ENCODE measurements at places on chromosomes 3 and 15.

GRCh38 chr3:41907330-41908073, 54.4 kb downstream of the ULK4 start:
- H3K27me3 ChIP-seq: no peaks in the 10 kb centered on the region
- H3K4me3 ChIP-seq: no peak overlapping the region
- H3K36me3 ChIP-seq: no peaks in the 10 kb centered on the region
- DNase-seq: no peak
- no peak overlapping the region for H3K27ac ChIP-seq

DNA sequence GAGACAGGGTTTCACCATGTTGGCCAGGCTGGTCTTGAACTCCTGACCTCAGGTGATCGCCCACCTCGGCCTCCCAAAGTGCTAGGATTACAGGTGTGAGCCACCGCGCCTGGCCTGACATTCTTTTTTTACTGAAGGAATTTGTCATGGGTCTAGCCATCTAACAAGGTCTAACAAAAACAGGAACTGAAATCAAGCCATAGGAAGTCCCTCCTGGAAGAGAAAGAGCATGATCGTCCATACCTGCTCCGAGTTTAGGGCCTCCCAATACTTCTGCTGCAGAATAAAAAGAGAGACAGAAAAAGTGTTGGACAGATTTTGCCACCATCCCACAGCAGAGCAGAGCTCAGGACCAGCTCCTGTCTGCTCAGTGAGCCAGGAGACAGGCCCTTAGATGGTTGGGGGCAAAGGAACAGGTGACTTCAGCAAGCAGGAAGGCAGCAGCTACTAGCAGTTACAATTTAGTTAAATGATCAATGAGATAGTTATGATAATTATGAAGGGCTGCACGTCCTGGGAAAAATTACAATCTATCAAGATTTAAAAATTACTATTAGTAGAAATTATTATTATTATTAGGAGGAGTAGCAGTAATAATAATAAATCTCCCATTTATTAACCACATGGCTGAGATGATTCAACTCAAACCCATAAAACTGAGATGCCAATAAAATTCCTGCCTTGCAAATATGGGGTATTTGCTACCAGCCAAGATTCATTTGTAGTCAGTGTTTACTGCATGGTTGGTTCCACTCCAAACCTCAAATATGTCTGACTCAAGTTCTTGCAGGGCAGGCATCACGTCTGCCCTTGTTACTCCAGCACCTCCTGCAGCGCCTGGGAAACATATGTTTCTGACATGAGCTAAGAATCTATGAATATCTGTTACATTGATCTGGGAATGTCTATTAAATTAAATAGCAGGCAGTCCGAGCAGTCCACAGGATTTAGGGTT, 40.1 kb downstream of the TMEM44 start:
- no peak overlapping the region for H3K27ac ChIP-seq
- no peaks in the 10 kb centered on the region for H3K4me1 ChIP-seq
- no peak for DNase-seq
- H3K27me3 ChIP-seq: no peaks in the 10 kb centered on the region
- H3K36me3 ChIP-seq: no peaks in the 10 kb centered on the region

GRCh38 chr3:194368918-194369317, 625 bp downstream of the LRRC15 start:
- H3K4me3 ChIP-seq: no peak overlapping the region
- H3K4me1 ChIP-seq: no peaks in the 10 kb centered on the region
- no peaks in the 10 kb centered on the region for H3K36me3 ChIP-seq
- no peak for DNase-seq
- H3K27me3 ChIP-seq: no peaks in the 10 kb centered on the region
- H3K27ac ChIP-seq: no peak overlapping the region

DNA sequence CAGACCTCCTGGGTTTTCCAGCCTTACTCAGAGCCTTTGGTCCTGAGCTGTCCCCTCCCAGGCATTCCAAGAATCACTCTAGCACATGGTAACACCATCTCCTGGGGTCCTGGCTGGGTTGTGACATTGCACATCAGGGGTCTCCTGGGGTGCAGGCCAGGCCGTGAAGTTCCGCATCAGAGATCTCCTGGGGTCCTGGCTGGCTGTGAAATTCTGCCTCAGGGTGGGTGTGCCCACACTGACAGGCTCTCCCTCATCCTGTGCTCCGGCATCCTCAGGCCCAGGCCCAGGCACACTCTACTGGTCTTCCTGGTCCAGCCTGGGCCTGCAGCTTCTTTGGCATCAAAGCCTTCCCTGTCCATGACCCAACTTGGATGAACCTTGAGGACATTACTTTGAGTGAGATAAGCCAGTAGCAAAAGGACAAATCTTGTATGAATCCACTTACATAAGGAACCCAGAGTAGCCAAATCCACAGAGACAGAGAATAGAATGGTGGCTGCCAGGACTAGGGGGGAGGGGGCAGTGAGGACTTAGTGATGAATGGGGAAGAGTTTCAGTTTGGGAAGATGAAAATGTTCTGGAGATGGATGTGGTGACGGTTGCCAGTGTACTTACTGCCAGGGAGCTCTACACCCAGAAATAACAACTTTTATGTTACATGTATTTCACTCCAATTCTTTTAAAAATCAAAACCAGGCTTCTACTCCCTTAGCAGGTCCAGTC, 49.1 kb upstream of the KLF13 start:
- no peaks in the 10 kb centered on the region for H3K27me3 ChIP-seq
- no peak overlapping the region for H3K4me3 ChIP-seq
- no peaks in the 10 kb centered on the region for H3K36me3 ChIP-seq

DNA sequence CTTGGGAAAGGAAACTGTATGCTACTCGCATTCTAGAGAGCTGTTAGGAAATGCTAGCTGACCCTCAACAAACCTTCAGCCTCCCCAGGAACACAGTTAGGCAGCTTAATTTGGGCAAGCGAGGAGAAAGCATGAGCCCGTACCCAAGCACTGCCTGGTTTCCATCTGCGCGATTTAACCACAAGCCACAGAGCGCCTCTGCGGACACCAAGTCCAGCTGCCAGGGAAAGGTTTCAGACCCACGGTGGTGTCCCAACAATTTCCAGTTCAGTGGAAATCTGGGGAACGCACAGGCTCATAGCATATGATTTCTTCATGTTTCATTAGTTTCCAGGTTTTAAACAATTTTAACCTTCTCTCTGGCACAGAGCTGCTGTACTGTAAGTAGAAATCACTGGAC, 617.6 kb downstream of the FHIT start:
- no peaks in the 10 kb centered on the region for H3K4me1 ChIP-seq
- no peaks in the 10 kb centered on the region for H3K36me3 ChIP-seq
- no peak for DNase-seq
- H3K27me3 ChIP-seq: no peaks in the 10 kb centered on the region

- H3K36me3 ChIP-seq: no peaks in the 10 kb centered on the region
- H3K27me3 ChIP-seq: no peaks in the 10 kb centered on the region
- no peak overlapping the region for H3K27ac ChIP-seq
- DNase-seq: no peak
- H3K4me3 ChIP-seq: no peak overlapping the region
These were observed 4.7 kb downstream of the IP6K1 start for GRCh38 chr3:49781415-49782199.

DNA sequence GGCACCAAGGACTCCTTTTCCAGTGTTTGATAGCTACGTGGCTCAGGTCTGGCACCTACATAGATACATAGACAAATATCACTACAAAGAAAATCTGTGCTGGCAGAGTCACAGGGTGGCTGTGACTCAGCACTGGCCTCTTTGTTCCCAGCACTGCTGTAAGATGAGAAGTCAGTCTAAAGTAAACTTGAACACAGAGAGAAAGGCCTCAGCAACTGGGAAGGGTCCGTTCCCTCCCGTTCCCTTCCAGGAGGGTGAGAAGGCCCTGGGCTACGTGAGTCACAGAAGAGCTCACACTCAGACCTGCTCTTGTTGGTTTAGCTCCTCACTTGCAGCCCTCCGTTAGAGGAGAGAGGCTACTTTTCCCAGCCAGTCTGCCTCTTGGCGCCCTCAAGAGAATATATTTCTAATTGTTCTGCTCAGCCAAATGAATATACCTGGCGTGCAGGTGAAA, 23.1 kb downstream of the ANXA2 start:
- no peak overlapping the region for H3K4me3 ChIP-seq
- no peaks in the 10 kb centered on the region for H3K27me3 ChIP-seq
- H3K4me1 ChIP-seq: peaks cover 21% of the 10 kb centered on the region
- no peaks in the 10 kb centered on the region for H3K36me3 ChIP-seq
- no peak for DNase-seq
- H3K27ac ChIP-seq: peak overlapping the region; percentile 19

DNA sequence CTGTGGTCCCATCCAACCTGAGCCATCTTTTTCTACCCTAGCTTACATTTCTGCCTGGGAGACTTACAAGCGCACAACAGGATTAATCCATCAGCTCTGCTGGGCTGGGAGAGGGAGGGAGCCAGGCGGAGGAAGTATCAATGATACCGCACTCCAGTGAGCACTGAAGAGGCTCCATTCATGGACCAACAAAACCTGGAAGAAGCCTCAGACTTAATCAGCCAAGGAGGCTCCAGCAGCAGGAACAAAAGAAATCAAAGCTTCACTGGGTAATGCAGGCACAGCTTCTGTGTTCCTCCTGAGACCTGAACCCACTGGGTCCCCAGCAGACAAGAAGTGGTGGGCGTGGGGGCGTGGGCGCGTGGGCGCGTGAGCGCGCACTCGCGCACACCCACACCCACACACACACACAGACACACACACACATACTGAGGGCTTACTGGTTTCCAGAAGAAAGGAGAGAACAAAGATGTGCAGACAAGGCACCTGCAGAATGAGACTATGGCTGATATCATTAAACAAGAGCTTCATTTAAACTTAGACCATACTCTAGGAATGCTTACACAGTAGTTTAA, 87.0 kb upstream of the BOC start:
- H3K36me3 ChIP-seq: no peaks in the 10 kb centered on the region
- H3K27ac ChIP-seq: no peak overlapping the region
- H3K27me3 ChIP-seq: no peaks in the 10 kb centered on the region

- no peak overlapping the region for H3K4me3 ChIP-seq
- no peak overlapping the region for H3K27ac ChIP-seq
- DNase-seq: no peak
- H3K27me3 ChIP-seq: no peaks in the 10 kb centered on the region
- no peaks in the 10 kb centered on the region for H3K36me3 ChIP-seq
These were observed 289.0 kb upstream of the RASGRP1 start for GRCh38 chr15:38853608-38854007.

DNA sequence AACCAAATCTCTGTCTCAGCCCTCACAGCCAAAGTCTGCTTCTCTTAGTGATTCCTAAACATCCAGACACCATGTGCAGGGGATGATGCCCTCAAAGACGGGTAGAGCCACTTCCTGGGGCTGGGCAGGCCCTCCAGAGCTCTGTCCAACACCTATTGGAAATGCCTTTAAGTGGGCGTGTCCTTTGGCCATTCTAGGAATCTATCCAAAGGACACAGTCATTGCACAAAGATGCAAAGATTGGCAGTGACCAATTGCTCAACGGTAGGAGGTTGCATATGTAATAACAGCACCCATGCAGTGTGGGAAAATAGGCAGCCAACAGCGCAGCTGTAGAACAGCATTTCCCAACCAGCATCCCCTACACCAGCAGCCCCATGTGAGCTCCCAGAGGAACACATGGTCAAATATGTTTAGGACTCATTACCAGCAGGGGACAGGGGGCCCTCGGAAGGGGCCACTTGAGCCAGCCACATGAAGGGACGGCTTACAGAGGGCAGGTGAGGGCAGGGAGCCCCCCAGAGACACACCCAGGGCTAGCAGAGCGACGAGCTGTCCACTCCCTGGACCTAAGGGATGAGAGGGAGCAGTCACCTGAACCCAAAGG, 142.8 kb upstream of the IQSEC1 start:
- no peaks in the 10 kb centered on the region for H3K36me3 ChIP-seq
- H3K4me1 ChIP-seq: no peaks in the 10 kb centered on the region
- no peak overlapping the region for H3K27ac ChIP-seq
- no peaks in the 10 kb centered on the region for H3K27me3 ChIP-seq

GRCh38 chr15:74773731-74774252, 8.1 kb upstream of the CSK start:
- H3K27me3 ChIP-seq: no peaks in the 10 kb centered on the region
- peaks cover 23% of the 10 kb centered on the region for H3K4me1 ChIP-seq
- H3K4me3 ChIP-seq: no peak overlapping the region
- no peaks in the 10 kb centered on the region for H3K36me3 ChIP-seq
- H3K27ac ChIP-seq: peak overlapping the region; percentile 39

DNA sequence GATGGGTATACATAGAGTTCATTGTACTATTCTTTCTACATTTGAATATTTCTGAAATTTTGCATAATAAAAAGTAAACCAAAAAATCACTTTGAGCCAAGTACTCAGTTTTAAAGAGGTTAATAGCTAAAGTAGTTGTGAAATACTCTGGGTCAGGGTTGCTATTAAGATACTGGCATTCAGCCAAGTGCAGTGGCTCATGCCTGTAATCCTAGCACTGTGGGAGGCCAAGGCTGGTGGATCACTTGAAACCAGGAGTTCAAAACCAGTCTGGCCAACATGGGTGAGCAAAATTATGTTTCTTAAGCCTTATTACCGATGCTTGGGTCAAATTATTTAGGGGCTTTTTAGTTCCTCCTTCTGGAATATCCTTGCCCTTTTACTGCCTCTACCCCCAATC, 122.0 kb upstream of the MELTF start:
- no peaks in the 10 kb centered on the region for H3K4me1 ChIP-seq
- H3K36me3 ChIP-seq: no peaks in the 10 kb centered on the region
- DNase-seq: no peak

GRCh38 chr3:53493595-53493962, 832 bp upstream of the CACNA1D start:
- peaks cover 9% of the 10 kb centered on the region for H3K4me1 ChIP-seq
- peak overlapping the region; percentile 59 for H3K4me3 ChIP-seq
- H3K36me3 ChIP-seq: no peaks in the 10 kb centered on the region

DNA sequence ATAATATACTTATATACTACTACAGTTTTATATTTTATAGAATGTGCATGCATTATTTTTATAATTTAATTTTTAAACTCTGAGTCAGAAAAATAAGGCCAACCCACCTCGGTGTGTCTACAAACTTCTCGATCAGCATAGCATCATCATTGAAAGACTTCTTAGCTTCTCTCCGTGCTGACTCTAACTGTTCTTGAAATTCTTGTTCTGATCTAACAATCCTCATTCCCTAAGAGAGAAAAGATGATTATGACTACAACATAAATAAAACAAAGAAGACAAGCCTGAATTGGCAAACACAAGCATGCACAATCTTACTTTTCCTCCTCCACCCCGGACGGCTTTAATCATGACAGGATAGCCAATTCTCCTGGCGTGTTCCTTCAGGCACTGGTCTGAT, 28.4 kb downstream of the MCCC1 start:
- peaks cover 8% of the 10 kb centered on the region for H3K36me3 ChIP-seq
- no peak overlapping the region for H3K4me3 ChIP-seq
- DNase-seq: no peak

- no peaks in the 10 kb centered on the region for H3K27me3 ChIP-seq
- H3K4me1 ChIP-seq: peaks cover 19% of the 10 kb centered on the region
- no peak overlapping the region for H3K4me3 ChIP-seq
- no peaks in the 10 kb centered on the region for H3K36me3 ChIP-seq
- H3K27ac ChIP-seq: no peak overlapping the region
These were observed 43.9 kb upstream of the SMAD3 start for GRCh38 chr15:67021455-67021854.

DNA sequence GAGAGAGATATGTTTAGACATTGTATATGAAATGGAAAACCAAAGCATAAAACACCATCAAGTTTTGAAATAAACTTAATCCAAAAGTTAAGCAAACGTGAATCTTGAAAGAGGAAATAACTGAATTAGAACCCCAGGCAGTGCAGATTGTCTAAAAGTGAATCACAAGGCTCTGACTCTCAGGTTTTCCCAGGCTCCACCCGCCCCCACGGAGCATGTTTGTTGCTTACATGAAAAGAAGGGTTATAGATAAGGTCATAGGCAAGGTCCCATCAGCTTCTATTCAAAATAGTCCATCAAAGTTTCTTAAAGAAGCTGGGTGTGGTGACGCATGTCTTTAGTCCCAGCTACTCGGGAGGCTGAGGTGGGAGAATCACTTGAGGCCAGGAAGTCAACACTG, 29.0 kb upstream of the SLMAP start:
- DNase-seq: no peak
- H3K27me3 ChIP-seq: no peaks in the 10 kb centered on the region
- no peak overlapping the region for H3K4me3 ChIP-seq
- no peaks in the 10 kb centered on the region for H3K4me1 ChIP-seq
- no peak overlapping the region for H3K27ac ChIP-seq
